Activated naive CD8-positive, alpha-beta T cell treated with anti-CD3 and anti-CD28 coated beads, Interleukin-2, amount 10 ng/mL, durations not matched to agents 7 days and 5 days (primary cell): ENCODE measurements at places on chromosomes 5 and 9.

DNA sequence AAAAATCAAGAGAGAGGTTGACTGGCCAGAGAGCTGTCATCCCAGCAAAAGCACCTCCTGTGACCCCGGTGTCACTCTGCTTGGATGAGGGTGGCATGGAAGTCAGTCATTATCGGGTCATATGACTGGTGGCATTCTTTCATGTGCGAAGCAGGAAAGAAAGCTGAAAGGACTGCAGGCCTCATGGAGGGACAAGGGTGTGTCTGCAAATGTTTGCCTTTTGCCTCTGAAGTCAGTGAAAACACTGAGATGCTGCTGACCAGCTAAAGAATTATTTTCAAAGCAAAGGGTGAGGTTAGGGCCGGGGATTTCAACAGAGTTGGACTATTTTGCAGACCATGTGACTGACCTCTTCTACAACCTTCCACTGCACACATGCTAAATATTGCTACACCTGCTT is 298.3 kb downstream of the CSNK1G3 start:
- no peaks in the 10 kb centered on the region for H3K4me1 ChIP-seq
- H3K4me3 ChIP-seq = no peak overlapping the region
- no peaks in the 10 kb centered on the region for H3K27me3 ChIP-seq
- H3K36me3 ChIP-seq = no peaks in the 10 kb centered on the region
- H3K27ac ChIP-seq = no peak overlapping the region

DNA sequence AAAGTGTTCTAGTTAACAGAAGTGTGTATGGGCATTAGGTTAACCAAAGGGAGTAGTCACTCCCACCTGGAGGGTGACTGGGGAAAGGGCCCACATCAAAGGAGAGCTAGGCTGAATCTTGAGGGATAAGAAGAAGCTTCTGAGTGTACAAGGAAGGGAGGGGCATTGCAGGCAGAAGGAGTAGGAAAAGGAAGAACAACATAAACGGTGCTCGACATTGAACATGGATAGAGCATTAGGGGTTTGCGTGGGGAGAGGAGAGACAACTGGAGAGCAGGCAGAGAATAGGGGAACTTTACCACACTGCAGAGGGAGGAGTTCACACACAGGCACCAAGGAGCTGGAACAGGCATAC is 5.3 kb upstream of the GLRX start:
- H3K27me3 ChIP-seq = no peaks in the 10 kb centered on the region
- H3K4me3 ChIP-seq = no peak overlapping the region
- H3K36me3 ChIP-seq = peaks cover 2% of the 10 kb centered on the region
- no peak overlapping the region for H3K27ac ChIP-seq

- H3K4me1 ChIP-seq = no peaks in the 10 kb centered on the region
- H3K36me3 ChIP-seq = no peaks in the 10 kb centered on the region
- no peak overlapping the region for H3K27ac ChIP-seq
Observed at GRCh38 chr9:72665421-72665820, 144.0 kb downstream of the TMC1 start.

DNA sequence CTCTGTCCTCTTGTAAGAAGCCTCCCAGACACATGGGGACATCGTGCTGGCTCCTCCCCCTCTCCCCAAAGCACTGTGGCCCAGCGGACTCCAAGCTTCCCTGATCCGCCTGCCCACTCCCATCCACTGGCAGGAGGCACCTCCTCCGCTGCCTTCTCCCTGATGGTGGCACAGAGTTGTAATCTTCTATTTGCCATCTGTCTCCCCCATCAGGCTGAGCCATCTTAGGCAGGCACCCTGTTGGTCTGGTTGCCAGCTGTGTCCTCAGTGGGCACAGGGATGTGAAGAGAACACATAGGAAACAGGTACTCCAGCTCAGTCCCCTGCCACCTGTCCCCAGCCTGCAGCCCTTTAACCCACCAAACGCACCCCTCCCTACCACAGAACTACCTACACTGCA is 5.4 kb upstream of the ZDHHC12 start:
- H3K36me3 ChIP-seq = peaks cover 4% of the 10 kb centered on the region
- no peak for DNase-seq
- H3K4me1 ChIP-seq = peaks cover 22% of the 10 kb centered on the region
- no peak overlapping the region for H3K27ac ChIP-seq

GRCh38 chr5:53448851-53449250 is 31.6 kb upstream of the FST start:
- no peaks in the 10 kb centered on the region for H3K4me1 ChIP-seq
- H3K36me3 ChIP-seq = no peaks in the 10 kb centered on the region
- no peak for DNase-seq
- no peak overlapping the region for H3K4me3 ChIP-seq

GRCh38 chr5:78573318-78573717 is 75.3 kb downstream of the LHFPL2 start:
- peaks cover 7% of the 10 kb centered on the region for H3K27me3 ChIP-seq
- H3K4me1 ChIP-seq = peaks cover 2% of the 10 kb centered on the region
- H3K27ac ChIP-seq = no peak overlapping the region
- no peak overlapping the region for H3K4me3 ChIP-seq
- DNase-seq = no peak

DNA sequence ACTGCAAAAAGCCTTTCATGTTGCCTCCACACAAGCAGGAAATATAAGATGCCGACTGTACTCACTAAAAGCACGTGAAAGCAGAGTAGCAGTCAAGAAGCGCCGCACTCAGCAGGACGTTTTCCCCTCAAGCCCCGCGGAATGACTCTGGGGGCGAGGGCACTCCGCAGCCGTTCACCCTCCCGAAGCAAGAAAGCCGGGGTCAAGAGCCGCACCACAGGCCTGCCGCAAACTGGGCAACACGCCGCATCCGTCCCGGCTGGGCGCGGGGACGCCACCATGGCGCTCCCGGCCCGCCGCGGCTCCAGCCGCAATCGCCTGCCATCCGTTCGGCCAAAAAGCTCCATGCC is 364 bp downstream of the RPS6 start:
- H3K36me3 ChIP-seq = peaks cover 49% of the 10 kb centered on the region
- peak overlapping the region; percentile 100 for H3K4me3 ChIP-seq
- DNase-seq = no peak
- no peaks in the 10 kb centered on the region for H3K27me3 ChIP-seq
- peaks cover 42% of the 10 kb centered on the region for H3K4me1 ChIP-seq
- H3K27ac ChIP-seq = peak overlapping the region; percentile 99

DNA sequence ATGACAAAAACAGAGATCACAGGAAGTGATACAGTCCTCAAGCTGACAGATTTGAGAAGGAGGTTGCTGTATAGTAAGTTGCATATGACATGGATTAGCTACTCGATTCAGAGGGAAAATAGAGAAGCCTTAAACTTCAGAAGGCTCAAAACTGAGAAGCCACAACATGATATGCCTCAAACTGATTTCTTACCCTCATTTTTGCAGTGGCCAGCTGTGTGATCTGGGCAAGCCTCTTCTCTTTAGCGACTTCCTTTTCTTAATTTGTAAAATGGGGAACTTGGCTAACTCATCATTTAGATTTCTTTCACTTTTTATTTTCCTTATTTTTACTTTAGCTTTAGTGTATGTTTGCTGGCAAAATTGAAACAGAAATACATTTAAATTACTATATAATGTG is 421.1 kb downstream of the KIF4B start:
- no peaks in the 10 kb centered on the region for H3K27me3 ChIP-seq
- H3K27ac ChIP-seq = no peak overlapping the region
- H3K4me1 ChIP-seq = no peaks in the 10 kb centered on the region

GRCh38 chr9:124349675-124350493 is 65.4 kb downstream of the PSMB7 start:
- H3K27ac ChIP-seq = no peak overlapping the region
- H3K36me3 ChIP-seq = peaks cover 2% of the 10 kb centered on the region
- H3K27me3 ChIP-seq = no peaks in the 10 kb centered on the region
- DNase-seq = peak; percentile 22

DNA sequence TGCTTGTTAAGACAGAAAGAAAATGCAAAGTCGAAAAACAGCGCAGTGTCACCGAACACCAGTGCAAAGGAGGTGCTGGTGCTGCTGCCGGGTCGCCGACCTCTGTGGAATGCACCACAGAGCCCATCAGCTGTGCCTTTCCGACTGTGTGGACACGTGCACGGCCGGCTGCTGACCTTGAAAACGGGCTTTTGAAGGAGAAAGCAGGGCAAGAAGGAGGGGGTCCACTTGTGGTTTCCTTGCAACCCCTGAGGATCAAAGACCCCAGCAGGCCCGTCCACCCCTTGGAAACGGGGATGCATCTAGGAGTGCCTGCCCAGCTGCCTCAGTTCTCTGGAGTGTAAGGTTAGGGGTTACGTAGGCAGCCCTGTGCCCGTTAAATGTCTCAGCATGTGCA is 6.2 kb upstream of the OLFM1 start:
- H3K4me3 ChIP-seq = no peak overlapping the region
- no peak overlapping the region for H3K27ac ChIP-seq
- DNase-seq = no peak
- H3K4me1 ChIP-seq = peaks cover 2% of the 10 kb centered on the region
- H3K36me3 ChIP-seq = no peaks in the 10 kb centered on the region
- H3K27me3 ChIP-seq = peaks cover 22% of the 10 kb centered on the region
